ENCODE measurements at places on chromosomes 11 and 22.

- no peak for DNase-seq
Observed at GRCh38 chr11:71988050-71988449, 10.7 kb upstream of the IL18BP start.

DNA sequence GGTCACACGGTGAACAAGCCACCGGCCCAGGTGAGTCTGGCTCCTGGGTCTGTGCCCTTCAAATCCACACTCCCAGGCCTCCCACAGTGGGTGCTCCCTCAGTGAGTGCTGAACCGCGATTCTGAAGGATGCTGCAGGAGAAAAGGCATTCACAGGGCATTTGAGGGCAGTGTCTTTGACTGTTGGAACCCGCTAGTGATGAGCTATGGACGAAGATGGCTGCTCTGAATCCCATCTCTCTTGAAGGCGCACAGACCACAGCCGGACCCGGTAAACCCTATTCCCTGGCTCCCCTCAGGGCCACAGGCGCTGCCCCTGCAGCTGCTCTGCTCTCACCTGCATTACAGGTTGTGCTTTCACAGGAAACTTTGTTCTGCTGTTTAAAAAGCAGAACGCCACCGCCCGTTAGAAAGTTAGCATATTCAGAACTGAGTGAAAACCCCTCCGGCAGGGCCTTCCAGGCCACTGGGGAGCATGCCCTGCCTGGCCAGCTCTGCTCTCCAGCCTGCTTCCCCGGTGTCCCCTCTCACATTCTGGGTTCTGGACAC is 3.2 kb downstream of the LRRC32 start:
- peak; percentile 45 for DNase-seq

- DNase-seq: no peak
Observed at GRCh38 chr22:25878933-25879332, 136.9 kb downstream of the MYO18B start.

DNA sequence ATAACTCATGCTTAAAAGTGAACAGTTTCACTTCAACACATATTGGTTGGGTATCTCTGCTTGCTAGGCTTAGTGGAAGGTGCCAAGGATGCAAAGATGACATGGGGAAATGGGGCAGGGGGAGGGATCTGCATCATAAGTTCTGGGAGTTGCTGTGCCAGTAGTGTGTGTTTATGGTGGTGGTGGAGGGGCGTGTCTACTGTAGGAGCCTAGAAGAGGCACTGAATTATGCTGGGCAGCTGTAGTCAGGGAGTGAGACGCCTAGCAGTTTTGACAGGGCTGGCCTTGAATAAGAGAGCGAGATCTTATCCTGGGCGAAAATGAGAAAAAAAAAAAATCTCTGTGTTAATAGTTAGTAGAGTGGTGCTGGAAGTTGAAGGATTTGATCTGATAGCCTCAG is 3.0 kb downstream of the ELMOD1 start:
- no peak for DNase-seq

GRCh38 chr11:62025487-62026105 is 58.2 kb upstream of the FTH1 start:
- peak; percentile 88 for DNase-seq

DNA sequence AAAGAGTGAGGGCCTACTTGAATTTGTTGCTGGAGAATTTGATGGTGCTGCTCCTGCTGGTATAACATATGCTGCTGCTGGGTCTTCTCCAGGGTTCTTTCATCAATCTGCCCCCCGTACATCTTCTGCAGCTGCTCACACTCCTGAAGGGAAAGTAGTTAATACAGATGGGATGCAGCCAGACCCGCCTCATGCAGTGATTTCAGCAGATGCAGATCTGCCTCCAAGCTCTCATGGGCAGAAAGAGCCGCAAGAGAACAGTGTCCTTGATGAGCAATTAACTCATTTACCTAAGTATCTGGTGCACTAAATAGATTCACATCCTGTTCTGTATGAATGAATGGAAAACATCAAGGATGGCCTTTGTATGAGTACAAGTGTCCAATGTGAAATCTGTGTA is 24.8 kb upstream of the APOA1 start:
- no peak for DNase-seq

GRCh38 chr22:23095733-23096342 is 25.5 kb downstream of the GNAZ start:
- DNase-seq: no peak

- DNase-seq: peak; percentile 75
Observed at GRCh38 chr11:125062931-125063428, at the start of gene SLC37A2. Gene SLC37A2 (plus strand): TSS chr11:125063305. CDS start chr11:125063368, 63 bp downstream.

GRCh38 chr22:37362621-37363020 is 64.7 kb downstream of the ELFN2 start:
- DNase-seq: no peak

DNA sequence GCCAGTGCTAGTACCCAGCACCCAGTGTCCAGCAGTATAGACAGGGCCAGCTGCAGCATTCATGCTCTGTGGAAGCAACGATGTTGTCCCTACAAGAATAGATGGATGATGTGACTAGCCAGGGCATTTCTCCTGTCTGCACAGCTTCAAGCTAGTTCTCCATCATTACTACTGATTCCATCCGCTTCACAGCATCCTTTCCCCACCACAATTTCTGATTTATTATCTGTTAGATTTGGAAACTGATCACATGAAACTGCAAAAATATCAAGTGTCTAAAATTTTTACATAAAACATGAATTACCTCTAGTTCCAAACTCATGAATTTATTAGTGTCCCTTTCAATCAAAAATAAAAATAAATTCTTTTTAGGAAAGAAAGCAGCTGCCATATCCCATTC is 138.9 kb upstream of the POU2AF2 start:
- no peak for DNase-seq

GRCh38 chr11:47967577-47968525 is 12.5 kb upstream of the PTPRJ start:
- no peak for DNase-seq

- no peak for DNase-seq
Observed at GRCh38 chr22:40874016-40874415, 12.1 kb upstream of the DNAJB7 start.

- DNase-seq: peak; percentile 40
Observed at GRCh38 chr11:46388619-46389449, 2.7 kb downstream of the CHRM4 start.

DNA sequence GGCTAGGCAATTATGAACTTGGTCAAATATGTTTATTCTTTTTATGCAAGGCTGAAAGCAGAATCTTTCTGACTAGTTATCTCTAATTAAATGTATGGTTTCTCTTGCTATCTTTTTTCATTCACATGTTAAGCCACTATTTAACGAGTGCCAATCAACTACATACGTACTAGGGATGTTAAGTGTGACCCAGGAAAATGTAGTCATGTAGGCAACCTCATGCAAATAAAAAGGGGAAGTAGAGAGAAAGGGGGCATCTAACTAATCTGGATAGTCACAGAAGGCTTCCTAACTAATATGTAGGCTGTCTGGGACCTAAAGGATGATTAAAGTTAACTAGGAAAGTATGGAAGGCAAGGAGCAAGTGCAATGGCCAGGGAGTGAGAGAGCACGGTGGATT is 23.5 kb downstream of the TBRG1 start:
- DNase-seq: no peak

DNA sequence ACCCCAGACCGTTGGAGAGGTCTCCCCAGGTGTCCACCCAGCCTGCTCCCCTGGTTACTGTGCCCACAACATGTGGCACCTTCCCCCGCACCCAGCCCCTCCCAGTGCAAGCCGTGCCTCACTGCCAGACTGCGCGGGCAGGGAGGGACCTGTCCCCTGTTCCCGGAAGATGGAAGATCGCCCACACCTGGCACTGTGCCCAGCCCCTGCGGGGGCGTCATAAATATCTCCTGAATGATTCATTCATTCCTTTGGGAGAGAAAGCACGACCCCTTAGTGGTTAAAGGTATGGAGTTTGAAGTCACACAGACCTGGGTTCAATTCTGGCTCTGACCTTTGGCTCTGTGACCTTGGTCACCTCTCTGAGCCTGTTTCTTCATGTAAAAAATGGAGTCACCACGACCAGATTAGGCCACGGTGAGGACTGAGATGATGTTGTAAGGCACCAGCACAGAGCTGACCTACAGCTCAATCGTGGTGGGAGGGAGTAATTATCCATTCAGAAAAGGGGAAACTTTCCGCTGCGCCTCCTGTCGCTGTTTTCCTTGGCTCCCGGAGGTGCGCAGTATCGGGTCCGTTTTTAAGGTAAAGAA is 497 bp upstream of the SYT12 start:
- peak; percentile 70 for DNase-seq

All from Peyer's patch (tissue), 4 donors.